ENCODE measurements at places on chromosomes 13 and 19.

DNA sequence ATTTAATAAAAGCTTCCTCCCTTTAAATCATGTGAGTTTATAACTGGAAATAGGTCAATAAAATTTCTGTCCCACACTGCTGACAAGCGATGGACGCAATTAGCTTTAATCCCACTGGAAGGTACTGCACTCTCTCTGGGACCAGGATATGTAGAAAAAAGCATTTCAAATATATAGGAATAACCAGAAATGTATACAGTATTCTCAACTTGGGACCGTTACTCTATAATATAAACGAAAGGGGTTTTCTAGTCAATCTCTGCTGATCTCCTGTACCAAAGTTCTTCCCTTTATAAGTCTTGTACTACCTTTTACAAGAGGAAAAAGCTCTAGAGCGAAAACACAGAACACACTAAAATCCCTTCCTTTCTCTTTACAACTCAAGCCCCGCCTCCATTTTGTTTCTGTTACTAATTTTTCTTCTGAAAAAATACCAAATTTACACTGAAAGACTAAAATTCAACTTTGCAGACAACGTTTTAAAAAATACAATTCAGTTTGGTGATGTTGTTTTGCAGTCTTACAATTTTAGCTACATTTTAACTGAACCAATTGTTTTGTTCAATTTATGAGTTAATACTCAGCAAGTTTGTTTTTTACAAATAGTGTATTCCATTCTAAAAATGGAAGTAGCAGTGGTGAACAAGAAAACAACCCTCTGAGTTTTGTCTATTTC, 1.7 kb upstream of the USPL1 start:
- DNase-seq, result peak; percentile 18

DNA sequence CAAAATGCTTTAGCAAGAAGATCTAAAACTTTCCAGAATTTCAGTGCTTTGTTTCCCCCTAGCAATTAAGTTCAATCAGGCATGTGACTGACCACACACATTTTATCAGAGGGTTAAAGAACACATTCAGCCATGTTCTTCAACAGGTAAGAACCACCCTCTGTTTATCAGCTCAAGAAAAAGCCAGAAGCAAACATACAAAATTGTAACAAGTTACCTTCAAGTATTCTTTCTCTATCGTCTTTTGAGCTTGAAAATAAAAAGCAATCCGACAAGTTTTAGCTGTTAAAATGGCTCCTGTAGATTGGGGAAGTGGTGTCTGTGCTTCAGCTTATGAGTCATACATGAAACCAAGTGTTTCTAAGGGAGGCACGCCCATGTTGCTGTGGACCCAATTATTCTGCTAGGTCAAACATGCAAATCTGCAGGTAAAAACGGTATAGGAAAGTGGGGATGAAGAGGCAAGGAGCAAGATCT, at the start of gene ELF1:
TSS of gene ELF1 (minus strand) at position 306 of the 477 bp plus-strand sequence. CDS start 37,262 bp downstream, outside the sequence.
- DNase-seq, result peak; percentile 66

DNA sequence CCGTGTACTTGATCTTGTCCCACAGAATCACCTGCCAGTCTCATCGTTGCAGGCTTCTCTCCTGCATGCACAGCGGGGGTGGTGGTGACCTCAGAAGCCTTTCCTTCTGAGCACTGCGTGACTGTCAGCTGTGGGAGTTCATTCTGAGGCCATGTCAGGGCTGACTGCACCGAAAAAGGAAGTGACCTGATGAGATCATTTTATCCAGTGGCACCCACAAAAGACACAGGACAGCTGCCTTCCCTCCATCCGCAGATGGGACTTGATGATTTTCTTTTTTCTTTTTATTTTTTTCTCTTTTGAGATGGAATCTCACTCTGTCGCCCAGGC, 89.7 kb downstream of the RAB20 start:
- peak; percentile 91 for DNase-seq

DNA sequence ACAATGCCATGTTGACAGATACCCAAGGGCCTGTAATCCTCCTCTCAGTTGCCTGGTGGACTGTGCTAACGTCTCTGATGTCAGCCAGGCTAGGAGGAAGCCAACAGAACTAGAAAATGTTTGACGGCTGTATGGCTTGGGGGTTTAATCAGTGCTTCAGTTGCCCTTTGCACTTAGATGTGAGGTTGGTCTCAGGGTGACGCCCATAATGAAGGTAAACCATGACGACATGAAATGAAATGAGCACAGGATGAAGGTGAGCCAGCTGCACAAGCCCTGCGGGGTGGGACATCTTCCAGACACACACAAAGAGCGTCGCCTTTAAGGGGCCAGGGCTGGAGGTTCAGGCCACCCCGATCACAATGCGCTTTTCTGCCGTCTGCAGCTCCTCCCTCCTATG, 127.2 kb downstream of the CRYL1 start:
- no peak for DNase-seq

GRCh38 chr13:50969691-50970090, 60.1 kb downstream of the RNASEH2B start:
- no peak for DNase-seq

DNA sequence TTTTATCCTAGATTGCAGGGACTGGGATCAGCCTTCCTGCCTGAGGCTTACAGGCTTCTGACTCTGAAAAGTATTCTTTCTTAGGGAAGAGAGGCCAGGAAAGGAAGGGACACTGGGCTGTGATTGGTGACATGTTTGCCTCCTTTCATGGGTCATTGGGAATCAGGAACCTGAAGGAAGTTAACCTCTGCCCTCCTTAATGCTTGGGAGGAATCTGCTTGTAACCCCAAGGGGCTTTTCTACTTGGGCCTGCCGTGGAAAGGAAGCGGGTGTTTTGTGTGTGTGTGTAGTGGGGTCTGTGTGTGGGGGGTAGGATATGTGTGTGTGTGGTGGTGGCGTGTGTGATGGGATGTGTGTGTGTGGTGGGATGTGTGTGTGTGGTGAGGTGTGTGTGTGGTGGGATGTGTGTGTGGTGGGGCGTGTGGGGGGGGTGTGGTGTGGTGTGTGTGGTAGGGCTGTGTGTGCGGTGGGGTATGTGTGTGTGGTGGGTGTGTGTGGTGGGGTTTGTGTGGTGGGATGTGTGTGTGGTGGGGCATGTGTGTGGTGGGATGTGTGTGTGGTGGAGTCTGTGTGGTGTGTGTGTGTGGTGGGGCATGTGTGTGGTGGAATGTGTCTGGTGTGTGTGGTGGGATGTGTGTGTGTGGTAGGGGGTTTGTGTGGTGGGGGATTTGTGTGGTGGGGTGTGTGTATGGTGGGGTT, 41.3 kb upstream of the NPAS1 start:
- no peak for DNase-seq

DNA sequence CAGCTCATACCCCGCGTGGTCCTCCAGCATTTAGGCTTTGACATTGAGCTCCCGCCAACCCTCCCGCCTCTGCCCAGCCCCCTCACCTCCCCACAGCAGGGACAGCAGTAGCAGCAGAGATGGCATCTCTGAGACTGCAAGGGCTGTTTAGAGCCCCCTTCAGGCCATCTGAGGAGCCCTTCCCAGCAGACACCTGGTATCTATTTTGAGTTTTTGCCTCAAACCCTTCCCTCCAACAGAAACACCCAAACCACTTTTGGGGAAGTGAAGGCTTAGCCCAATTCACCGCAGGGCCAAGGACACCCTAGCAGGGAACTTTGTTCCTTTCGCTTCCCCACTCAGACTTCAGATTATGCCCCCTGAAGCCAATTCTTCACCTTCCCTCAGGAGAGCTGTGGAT, 6.3 kb upstream of the ZNF175 start:
- DNase-seq, result peak; percentile 40

DNA sequence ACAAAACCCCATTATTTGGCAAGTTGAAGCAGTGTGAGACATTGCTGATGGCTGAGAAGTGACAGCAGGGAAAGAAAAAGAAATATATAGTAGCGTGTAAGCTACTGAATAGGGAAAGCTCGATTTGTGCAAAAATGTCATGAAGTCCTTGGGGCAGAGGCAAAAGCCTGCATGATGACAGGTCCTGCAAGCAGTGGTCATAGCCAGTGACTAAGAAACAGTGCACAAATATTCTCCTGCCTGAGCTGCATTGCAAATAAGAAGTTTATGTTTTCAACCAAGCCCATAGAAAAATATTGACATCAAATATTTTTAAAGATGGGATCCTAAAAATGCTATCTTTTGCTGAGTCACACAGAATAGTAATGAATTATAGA, 270.0 kb downstream of the SLITRK6 start:
- DNase-seq, result no peak

DNA sequence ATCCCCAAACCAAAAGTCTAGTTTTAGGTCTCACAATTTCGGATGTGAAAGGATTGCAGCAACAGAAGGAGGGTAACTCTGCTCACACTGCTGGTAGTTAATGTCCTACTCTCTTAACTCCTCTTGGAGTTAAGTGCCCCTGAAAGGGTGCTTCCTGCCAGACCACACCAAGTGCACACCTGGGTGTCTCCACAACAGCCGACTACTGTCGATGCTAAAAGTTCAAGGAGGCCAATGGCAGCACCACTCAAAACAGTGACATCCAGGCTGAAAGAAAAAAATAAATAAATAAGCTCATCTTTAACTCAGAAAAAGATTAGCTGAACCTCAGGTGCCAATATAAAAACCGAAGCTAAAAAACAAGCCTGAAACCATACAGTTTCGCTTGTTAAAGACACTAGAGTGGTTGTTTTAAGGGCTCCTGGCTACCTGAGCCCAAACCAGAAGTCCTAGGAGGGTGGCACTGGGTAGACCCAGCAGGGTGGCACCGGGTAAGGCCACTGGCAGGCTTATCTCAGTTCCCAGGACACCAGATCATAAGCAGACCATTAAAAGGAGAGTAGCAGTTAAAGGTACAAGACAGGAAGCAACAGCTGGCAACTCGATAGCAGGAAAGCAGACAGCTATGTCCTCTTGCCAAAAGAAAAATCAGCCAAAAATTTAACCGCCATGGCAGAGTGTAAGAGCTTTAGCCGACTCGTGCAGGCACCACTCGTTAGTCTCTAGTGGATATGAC, 39.3 kb downstream of the BRD4 start:
- DNase-seq, result no peak

GRCh38 chr19:3171894-3172672, 6.5 kb upstream of the S1PR4 start:
- DNase-seq, result no peak

DNA sequence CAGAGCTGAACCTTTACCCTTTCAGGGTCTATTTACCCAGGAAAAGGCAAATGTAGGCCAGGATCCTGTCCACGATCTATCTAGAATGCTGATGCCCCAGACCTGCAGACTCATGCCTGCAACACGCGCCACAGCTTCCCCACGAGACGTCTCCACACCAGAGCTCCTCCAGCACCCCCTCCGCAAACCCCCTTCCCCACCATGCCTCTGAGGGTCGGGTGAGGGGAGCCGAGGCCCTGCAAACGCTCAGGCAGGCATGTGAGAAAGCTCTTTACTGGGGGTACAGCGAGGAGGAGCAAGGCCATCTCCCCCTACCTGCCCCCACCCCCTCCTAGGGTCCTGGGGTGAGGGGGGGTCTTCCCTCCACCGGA, 8.9 kb downstream of the DYRK1B start:
- DNase-seq, result no peak

DNA sequence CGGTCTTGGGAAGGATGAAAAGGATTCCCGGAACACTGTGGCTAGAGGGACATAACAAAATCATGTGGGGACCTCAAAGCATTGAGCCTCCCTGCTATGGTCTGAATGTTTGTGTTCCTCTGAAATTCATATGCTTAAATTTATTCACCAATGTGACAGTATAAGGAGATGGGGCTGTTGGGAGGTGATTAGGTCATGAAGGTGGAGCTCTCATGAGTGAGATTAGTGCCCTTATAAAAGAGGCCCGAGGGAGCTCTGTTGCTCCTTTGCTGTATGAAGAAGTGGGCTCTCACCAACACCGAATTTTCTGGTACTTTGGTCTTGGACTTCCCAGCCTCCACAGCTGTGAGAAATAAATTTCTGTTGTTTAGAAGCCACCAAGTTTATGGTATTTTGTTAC, 26.1 kb upstream of the DGKH start:
- DNase-seq, result no peak

DNA sequence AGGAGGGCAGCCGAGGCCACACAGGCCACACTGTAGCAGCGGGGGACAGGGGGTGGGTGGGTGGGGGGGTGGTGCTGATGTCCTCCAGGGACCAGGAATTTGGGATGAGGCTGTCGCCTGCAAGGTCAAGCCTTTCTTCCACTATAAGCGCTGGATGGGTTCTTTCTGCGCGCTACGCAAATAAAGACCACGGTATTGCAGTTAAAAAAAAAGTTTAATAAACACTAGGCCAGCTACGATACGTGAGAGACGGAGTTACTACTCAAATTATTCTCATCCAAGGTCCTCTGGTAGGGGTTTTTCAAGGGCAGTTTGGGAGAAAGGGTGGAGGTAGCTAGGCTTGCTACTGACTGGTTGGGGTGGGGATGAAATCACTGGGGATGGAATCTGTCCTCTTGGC, 508 bp upstream of the ZNF44 start:
- no peak for DNase-seq

DNA sequence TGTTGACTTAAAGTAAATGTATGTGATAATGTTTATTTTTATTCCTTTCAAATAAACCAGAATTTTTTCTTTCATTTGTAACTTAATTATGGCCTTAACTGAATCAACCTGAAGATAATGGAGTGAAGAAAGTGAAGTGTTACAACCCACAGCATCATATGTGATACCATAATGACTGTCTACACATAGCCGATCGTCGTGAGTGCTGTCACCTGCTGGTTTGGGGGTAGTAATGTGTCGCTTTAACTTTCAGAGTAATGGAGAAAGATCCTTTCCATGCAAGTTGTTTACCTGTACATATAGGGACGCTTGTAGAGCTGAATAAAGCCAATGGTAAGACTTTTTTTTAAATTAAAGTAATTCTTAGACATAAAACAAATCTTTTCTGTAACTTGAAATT, 9.9 kb downstream of the CDC16 start:
- DNase-seq, result no peak
